Daoy (cell line): ENCODE measurements at places on chromosomes 5 and 9. TPM values are rescaled to one million over a fixed set of nuclear protein-coding genes. Genes with fewer than 3 reads are reported as not detected.

The NINJ1 gene
- 18.2 and 19.9 TPM in 2 replicates for total RNA-seq

The SV2C gene
- total RNA-seq: 0.03 and 0.11 TPM in 2 replicates

The TSTD2 gene
- total RNA-seq: 14.4 and 19.0 TPM in 2 replicates

The GLT6D1 gene
- total RNA-seq: not detected in 2 replicates

The DND1 gene
- total RNA-seq: 0.69 and 1.4 TPM in 2 replicates

The QRFP gene
- total RNA-seq: not detected in 2 replicates

The CYLC2 gene
- not detected in 2 replicates for total RNA-seq

The ADCY2 gene
- total RNA-seq: 0.48 and 0.86 TPM in 2 replicates

The NACC2 gene
- total RNA-seq: 10.9 and 11.5 TPM in 2 replicates

The PCDHB3 gene
- 0.11 and 0.24 TPM in 2 replicates for total RNA-seq

The FAM200C gene
- 8.5 and 10.3 TPM in 2 replicates for total RNA-seq

The GMCL2 gene
- total RNA-seq: not detected in 2 replicates

The GZMA gene
- total RNA-seq: 1.8 TPM in 1 of 2 replicates, not detected in the other

The SLC46A2 gene
- not detected in 2 replicates for total RNA-seq

The NPR3 gene
- 0.71 and 0.86 TPM in 2 replicates for total RNA-seq

The SEMA6A gene
- 0.34 and 4.9 TPM in 2 replicates for total RNA-seq

The RANBP3L gene
- total RNA-seq: not detected in 2 replicates

The INVS gene
- total RNA-seq: 18.2 and 18.6 TPM in 2 replicates

The SLC6A19 gene
- total RNA-seq: not detected in 2 replicates

The STKLD1 gene
- 0.17 and 1.6 TPM in 2 replicates for total RNA-seq

The KIF4B gene
- 0.17 TPM in 1 of 2 replicates, not detected in the other for total RNA-seq

The C1QTNF3 gene
- total RNA-seq: 0.11 and 0.89 TPM in 2 replicates

The CTXN3 gene
- not detected in 2 replicates for total RNA-seq

The PCDHGA3 gene
- 0.57 TPM in 1 of 2 replicates, not detected in the other for total RNA-seq

The DDX4 gene
- not detected in 2 replicates for total RNA-seq
